ENCODE measurements at places on chromosomes 1 and 21.
A peak's percentile ranks its signal among the peaks of the same experiment; 100 is the strongest.

- DNase-seq: peak; percentile 39
Measured at GRCh38 chr1:98053471-98054366, 132.9 kb upstream of the DPYD start.

GRCh38 chr1:3026581-3027391 is 5.5 kb downstream of the ACTRT2 start:
- DNase-seq: no peak

- DNase-seq: no peak
Measured at GRCh38 chr1:1962752-1963151, 40.8 kb downstream of the CFAP74 start.

DNA sequence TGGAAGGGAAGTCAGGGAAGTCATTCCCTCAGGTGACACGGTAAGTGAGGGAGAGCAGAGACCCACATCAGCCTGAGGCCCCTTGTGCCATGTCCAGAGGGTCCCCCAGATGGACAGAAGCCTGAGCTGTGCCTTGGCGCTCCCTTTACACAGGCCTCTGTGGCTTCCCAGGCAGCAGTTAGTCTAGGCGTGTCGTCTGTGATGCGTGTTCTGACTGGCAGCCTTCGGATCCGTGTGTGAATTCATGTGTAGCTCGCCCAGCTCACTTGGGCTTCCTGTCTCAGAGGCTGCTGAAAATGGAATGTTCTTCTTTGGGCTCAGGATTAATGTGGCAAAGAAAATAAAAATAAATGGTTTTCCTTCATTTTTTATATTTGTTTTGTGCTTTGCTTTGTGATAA is 28.3 kb downstream of the PRMT2 start:
- no peak for DNase-seq

DNA sequence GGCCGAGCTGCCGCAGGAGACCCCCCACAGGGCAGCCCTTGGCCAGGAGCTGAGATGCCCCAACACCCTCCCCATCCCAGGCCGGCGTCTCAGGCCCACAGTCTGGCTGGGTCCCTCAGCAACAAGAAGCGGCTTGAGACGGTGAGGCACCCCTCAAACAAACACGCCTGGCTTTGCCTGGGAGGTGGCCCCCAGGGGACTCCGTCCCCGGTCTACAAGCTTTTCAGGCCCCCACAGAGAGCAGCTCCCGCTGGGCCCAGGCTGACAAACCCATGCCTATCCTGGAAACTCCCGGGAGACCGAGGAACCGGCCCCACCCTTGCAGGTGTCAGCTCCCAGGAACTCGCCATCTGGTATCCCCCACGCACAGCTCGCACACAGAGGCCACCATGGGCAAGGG is 67.0 kb downstream of the ARHGEF16 start:
- no peak for DNase-seq

DNA sequence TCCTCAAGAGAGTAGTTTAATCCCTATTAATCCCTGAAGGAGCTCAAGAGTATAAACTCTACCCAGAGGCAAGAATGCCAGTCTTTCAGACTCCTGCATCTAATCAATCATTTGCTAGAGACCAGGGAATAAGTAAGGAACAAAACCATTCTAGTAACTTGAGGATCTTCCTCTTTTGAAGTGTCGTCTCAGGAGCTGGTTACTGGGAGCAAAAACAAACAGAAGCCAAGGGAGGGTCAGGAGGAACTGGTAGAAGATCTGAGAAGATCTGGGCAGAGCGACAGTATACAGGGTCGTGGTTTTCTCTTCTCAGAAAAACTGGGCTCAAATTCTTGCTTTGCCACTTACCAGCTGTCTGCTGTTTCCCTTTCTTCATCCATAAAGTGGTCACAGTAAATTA is 69.3 kb downstream of the RPS6KA1 start:
- DNase-seq: no peak

- no peak for DNase-seq
Measured at GRCh38 chr1:161768986-161769672, 3.0 kb downstream of the ATF6 start.

DNA sequence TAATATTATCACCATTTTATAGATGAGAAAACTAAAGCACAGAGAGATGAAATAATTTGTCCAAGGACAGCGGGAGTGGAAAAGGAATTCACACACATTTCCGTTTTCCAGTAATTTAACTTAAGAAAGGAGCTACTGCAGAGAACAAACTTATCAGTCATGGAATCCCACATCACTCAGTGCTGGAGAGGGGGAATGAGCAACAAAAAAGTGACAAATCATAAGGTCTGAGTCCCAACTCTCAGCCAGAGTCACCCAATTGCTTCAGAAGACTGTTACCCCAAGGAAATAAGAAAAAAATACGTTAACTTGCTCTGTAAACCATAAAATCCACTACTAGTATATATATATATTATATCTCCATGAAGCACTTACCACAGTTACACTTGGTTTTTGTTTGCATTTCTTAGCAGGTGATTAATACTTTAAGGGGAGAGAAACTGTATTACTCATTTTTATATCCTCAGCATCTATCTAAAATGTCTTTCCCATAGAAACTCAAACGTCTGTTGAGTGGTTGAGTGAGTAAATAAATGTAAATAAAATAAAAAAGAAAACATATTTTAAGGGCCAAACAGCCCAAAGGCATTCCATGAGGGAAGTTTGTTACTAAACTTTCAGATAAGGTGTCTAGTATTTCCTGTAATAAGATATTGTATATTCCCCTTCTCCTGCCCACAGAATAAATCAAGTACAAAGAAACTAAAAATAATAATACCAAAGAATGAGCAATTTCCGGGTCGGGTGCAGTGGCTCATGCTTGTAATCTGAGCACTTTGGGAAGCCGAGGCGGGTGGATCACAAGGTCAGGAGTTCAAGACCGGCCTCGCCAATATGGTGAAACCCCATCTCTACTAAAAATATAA is 76.8 kb downstream of the SLC45A1 start:
- no peak for DNase-seq

GRCh38 chr1:9883585-9884449 is 26.3 kb downstream of the CTNNBIP1 start:
- no peak for DNase-seq

- DNase-seq: no peak
Measured at GRCh38 chr1:109782514-109782913, 18.8 kb upstream of the EPS8L3 start.

DNA sequence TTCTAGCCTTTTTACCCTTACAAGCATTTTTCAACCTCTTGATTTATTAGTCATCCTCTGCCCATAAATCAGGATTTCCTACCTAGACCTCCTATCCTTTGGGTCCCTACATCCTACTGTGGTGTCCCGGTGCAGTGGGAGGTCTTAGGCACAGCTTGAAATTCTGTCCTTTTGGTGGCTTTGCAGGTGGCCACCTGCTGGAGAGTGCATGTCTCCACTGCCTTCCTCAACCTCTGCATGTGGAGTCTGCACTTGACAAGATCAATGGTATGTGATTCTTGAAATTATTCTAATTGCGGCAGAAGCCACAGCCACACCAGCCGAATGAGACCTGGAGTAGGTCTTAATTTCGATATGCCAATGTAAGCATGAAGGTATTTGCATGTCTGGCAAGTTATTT is 11.4 kb upstream of the KCNA3 start:
- no peak for DNase-seq

- DNase-seq: no peak
Measured at GRCh38 chr1:152739841-152740240, 18.0 kb upstream of the KPRP start.

DNA sequence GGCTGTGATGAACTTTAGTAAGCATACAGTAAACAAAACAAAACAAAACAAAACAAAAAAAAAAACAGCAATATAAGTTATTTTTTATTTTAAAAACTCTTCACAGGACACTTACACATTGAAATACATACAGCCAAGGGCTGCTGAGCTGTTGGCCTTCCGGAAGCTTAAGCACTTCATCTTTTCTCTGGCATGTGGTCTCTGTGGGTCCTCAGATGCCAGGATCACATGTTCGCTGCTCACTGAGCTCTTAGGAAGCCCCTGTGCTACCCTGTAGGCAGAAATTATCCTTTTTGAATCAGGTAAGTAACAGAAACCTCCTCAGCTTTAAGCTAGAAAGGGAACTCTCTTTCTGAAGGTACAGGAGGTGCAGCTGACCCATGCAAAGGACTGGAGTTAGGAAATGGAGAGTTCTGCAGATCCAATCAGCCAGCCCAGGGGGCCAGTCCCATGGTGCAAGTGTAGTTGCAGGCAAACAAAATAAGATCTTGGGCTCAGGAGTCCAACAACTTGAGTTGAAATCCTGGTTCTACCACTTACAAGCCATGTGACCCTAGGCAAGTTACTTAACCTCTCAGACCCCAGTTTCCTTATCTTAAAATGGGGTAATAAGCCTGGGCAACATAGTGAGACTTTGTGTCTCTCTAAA is 22.4 kb upstream of the MED18 start:
- no peak for DNase-seq

DNA sequence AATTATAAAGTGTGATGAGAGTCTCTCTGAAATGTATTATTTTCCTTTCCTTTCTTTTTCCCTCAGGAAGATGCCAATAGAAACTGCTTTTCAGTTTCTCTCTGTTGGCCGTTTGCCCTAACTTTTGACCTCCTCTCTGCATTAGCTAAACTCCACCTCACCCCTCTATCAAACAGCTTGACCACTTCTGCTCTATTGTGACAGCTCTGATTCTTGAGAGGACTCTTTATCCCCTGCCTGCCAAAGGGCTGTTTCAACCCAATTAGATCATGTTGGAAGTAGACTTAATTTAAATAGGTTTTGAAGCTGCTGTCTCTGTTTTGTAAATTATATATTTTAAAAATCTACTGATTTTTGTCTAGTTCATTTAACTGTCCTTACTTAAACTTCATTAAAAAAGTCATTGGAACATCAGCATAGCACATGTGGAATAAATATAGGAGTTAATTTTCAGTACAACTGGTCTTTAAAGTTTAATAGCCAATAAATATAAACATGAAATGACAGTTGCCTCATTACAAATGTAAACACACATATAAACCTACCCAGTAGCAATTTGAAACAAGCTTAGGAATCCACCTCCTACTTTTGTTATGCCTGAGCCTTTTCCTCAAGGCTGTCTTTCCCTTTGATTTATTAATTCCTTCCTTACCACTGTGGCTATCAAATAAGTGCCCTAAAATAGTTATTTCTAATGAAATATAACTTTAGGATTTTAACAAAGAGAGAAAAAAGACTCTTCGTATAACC is 152.0 kb downstream of the CHRM3 start:
- no peak for DNase-seq

DNA sequence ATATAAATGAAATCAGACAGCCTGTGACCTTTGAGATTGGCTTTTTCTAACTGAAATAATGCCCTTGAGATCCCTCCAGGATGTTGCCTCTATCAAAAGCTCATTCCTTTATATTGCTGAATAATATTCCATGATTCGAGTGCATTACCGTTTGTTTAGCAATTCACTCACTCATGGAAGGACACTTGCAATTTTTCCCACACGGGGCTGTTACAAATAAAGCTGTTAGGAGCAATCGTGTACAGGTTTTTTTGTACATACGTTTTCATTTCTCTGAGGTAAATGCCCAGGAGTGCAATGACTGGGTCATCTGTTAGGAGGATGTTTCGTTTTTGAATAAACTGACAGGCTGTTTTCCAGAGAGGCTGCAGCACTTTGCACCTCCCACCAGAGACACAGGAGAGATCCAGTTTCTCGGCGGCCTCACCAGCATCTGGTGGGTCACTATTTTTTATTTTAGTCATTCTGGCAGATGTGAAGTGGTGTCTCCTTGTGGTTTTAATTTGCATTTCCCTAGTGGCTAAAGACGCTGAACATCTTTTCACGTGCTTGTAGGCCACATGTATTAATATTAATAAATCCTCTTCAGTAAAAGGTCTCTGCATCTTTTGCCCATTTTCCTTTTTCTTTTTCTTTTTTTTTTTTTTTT is 11.0 kb downstream of the PRDM15 start:
- no peak for DNase-seq

DNA sequence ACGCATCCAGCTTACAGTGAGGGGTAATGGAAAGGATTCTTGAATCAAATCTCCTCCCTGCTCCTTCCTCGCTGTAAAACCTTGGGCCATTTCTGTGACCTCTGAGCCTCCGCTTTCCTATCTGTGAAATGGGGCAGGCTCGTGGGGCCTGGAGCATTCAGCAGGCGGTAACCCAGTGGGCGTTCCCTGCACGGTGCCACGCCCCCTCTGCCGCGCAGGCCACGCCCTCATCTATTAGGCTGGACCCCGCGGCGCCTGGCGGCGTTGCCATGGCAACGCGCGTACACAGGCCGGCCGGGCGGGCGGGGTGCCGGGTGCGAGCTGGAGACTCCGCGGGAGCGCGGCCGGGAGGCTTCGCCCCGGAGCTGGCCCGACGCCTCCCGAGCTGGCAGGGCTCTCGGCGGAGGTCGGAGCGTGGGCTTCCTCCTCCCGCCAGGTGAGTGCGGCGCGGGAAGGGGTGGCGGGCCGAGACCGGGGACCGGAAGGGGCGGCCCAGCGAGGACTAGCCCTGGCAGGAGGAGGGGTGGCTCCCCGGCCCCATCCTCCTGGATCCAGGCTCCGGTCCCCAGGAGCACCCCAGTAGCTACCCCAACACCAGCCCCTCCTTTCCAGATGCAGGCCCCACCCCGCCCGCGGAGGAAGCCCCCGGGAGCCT is at the start of gene FHAD1:
TSS of gene FHAD1 (plus strand) at position 264 of the 655 bp plus-strand sequence. CDS start 4,562 bp downstream, outside the sequence.
- DNase-seq: peak; percentile 30
